Caki2 (cell line): ENCODE measurements at places on chromosomes 6 and 20. TPM values are rescaled to one million over a fixed set of nuclear protein-coding genes. Genes with fewer than 3 reads are reported as not detected.

RNF144B gene
- 30.7 and 37.7 TPM in 2 replicates for total RNA-seq

CDSN gene
- not detected in 2 replicates for total RNA-seq

ZSCAN12 gene
- total RNA-seq = 6.9 and 7.3 TPM in 2 replicates

HLA-DQB1 gene
- not detected in 2 replicates for total RNA-seq

SOX4 gene
- total RNA-seq = 77.4 and 81.8 TPM in 2 replicates

TREM2 gene
- total RNA-seq = not detected in 2 replicates

RUNX2 gene
- total RNA-seq = 1.3 and 2.7 TPM in 2 replicates
